Stimulated activated CD8-positive, alpha-beta memory T cell treated with anti-CD3 and anti-CD28 coated beads, Interleukin-12 subunit alpha, Interleukin-12 subunit beta, amount 100 ng/mL, for 1 hour (primary cell): ENCODE measurements at places on chromosomes 3 and 15.
A peak's percentile ranks its signal among the peaks of the same experiment; 100 is the strongest.

- DNase-seq: no peak
Measured at GRCh38 chr3:146160321-146160963, 542 bp downstream of the PLOD2 start.

- DNase-seq: no peak
Measured at GRCh38 chr3:29317659-29318173, 36.8 kb downstream of the RBMS3 start.

DNA sequence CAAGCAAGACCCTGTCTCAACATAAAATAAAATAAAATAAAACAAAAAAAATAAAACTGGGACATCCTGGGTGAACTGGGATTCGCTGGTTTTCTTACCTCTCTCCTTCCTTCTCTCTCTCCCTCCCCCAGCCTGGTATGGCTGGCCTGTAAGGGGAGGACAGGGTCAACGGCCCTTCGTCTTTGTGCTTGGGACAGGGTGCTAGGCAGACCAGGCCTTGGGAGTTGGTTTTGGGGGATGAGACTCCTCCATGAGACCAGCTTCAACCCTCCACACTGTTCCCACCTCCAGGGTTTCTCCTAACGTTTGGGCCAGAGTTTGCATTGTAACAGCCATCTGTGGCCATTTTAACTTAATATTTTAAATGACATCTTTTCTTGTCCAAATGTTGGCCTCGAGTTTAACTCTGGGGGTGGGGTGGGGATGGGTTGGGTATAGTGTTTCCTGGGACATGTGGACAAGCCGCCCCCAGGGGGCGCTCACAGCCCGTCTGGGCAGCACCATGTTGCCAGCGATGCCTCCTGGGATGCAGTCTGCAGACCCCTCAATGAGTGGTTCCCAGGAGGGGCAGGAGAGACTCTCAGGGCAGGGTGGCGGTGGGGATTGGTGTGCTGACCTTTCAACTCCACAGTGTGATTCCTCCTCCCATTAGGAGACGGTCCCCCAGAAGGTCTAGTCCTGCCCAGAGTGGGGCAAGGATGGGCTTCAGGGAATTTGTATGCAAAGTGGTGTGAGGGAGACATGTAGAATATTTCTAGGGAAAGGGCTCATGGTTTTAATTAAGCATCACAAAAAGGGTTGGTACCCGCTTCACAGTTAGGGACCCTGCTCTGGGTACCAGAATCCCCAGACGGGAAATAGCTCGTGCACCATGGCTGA lies 37.7 kb upstream of the LCTL start:
- DNase-seq: peak; percentile 40

DNA sequence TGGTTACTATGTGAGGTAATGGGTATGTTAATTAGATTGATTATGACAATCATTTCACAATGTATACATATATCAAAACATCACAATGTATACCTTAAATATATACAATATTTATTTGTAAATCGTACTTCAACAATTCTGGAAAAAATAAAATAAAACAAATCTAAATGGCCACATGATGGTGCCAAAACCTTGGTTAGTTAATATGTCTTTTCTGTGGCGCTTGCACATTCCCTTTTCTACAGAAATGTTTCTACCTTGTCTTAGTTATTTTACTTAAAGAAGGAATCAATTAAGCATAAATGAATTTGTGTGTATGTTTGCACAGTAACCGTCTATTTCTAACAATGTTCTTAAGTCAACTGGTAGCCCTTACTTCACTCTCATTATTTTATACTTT lies 53.4 kb downstream of the OXSM start:
- no peak for DNase-seq

DNA sequence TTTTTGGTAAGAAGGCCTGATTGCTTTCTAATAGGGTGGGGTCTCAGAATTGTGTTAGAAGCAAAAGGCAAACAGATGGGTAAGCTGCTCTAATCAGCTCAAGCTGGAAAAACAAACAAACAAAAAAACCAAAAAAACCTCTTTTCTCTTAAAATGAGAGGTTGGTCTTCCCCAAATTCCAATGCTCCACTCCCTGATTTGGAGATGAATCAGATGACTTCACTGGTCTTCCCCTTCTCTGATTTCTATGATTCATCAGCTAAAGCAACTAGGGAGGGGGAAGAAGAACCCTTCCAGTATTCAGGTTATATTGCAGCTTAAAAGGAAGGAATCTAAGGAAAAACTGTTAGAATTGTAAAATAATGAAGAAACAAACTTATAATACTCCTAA lies 9.6 kb upstream of the ANXA2 start:
- DNase-seq: no peak

- DNase-seq: no peak
Measured at GRCh38 chr3:26840272-26840870, 217.8 kb downstream of the LRRC3B start.

DNA sequence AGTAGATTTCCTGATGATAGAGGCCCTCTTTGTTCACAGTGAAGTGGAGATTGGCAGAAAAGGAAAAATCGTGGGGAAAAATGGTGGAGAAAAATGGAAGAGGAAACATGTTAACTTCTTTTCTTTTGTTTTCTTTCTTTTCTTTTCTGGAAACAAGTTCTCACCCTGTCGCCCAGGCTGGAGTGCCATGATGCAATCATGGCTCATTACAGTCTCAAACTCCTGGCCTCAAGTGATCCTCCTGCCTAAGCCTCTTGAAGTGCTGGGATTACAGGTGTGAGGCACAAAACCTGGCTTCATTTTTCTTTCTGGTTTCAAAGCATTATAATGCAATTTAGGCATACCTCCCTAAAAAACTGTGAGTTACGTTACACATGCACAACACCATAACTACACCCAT lies 464.2 kb downstream of the MECOM start:
- DNase-seq: no peak

- DNase-seq: no peak
Measured at GRCh38 chr3:152772674-152773225, 62.2 kb upstream of the P2RY1 start.

DNA sequence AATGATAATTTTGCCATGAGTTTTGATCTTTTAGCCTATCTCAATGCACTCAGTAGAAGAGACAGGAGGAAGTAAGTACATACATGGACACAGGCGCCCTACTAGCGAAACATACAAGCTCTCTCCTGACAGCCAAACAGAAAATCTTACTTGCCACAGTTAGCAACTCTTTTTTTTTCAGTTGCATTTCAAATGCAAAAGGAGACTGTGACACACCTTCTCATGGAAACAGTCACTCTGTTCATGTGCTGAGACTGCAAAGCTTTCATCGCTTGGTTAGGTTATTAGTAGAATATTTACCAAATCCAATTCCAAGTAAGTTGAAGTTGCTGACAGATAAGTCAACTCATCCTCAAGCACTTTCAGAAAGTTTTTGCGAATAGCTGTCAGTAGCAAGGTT lies 223.3 kb downstream of the FOXP1 start:
- no peak for DNase-seq

GRCh38 chr15:63176302-63176701 lies 13.1 kb upstream of the RAB8B start:
- DNase-seq: no peak

DNA sequence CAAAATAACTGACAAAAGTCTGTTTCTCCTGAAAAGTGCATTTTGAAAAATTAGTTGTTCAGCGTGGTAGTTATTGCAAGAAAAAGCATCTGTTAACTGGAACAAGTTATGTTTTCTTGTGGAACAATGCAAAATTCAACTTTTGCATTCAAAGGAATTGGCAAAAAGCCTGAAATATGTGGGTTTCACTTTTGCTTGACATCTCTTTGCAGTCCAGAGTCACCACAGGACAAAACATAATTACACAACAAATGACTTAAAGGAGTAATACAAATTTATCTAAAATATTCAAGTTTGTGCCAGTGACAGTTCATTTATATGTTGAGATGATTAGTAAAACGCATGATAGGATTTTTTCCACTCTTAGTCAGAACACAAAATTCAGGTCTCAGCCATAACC lies 96.3 kb upstream of the P2RY1 start:
- no peak for DNase-seq

- DNase-seq: no peak
Measured at GRCh38 chr3:34646911-34647460, 848.6 kb downstream of the PDCD6IP start.

DNA sequence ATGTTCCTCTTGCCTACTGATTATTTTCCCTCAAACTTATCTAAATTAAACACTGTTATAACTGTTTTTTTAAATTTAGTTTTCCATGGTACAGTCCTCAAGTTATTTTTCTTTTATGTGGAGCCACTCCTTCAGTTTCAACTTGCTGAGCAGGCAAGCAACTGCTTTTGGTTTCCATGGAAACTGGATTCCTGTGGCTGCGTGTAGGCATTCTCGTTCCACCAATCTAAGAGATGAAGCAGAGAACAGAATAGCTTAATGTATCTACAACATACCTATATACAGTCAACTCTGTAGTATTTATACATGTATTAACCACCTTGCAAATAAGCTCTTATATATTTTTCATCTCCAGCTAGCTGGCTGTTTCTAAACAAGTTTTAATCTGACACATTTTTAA lies 25.8 kb upstream of the ANXA2 start:
- DNase-seq: no peak

GRCh38 chr3:112379020-112379690 lies 46.2 kb downstream of the CD200 start:
- no peak for DNase-seq

GRCh38 chr15:44300572-44300971 lies 12.1 kb downstream of the GOLM2 start:
- no peak for DNase-seq

- DNase-seq: no peak
Measured at GRCh38 chr3:139472380-139473010, 3.8 kb downstream of the RBP2 start.

- no peak for DNase-seq
Measured at GRCh38 chr3:172140499-172141391, 101.4 kb downstream of the FNDC3B start.

- DNase-seq: no peak
Measured at GRCh38 chr15:88878720-88879184, 16.6 kb downstream of the HAPLN3 start.

GRCh38 chr3:72288955-72289691 lies 504.2 kb upstream of the PROK2 start:
- no peak for DNase-seq

GRCh38 chr3:108509871-108510270 lies 525 bp downstream of the MYH15 start:
- DNase-seq: no peak

DNA sequence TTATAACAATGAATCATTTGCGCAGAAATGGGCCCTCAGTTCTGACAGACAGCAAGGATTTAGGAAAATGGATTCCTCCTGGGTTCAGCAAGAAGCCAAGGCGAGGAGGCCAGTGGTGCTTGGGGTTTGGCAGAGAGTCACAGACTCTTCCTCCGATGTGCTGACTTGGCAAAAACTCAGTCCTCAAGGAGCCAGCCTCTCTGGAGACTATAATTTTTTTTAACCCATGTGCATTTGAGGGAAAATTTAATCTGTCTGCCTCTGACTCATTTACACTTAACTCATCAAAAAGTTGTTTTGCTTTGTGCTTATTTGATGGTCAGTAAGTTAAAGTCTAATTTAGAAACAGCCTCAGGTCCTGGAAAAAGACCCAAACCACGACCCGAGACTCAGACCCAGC lies 34.2 kb upstream of the SLC24A5 start:
- DNase-seq: no peak

DNA sequence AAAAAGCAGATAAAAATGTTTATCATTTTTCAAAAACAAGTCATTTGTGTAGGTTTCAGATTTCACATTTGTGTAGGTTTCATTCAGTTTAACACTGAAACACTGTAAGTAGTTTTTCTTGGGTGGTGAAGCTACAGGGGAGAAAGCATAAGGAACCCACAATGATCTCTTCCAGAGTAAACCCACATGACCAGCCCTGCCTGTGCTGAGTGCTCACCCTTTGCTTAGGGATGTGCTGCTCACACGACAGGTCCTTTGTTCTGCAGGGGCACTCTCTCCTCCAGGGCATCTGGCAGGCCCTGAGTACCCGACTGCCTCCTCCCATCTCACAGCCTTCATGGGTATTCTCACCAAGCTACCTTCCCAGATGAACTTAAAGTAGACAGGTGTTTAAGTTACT lies 28.9 kb downstream of the ZXDC start:
- no peak for DNase-seq

GRCh38 chr3:172444821-172445220 lies 3.4 kb downstream of the GHSR start:
- no peak for DNase-seq

DNA sequence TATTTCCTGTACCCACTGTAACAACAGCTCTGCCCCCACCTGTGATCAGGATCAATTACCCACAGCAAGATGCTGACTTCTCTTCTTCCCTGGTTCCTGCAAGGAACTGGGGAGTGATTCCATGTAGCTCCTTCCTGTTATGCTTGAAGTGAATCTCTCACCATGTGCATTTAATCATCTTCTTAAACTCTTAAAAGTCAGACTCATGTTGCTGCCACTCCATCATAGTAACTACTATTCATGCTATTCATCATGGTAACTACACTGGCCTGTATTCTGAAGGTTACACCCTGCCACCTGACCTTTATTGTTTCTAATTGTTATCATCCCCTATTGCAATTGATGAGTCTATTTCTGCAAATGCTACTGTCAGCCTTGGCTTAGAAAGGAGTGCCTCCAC lies 89.5 kb downstream of the SUCNR1 start:
- DNase-seq: no peak

DNA sequence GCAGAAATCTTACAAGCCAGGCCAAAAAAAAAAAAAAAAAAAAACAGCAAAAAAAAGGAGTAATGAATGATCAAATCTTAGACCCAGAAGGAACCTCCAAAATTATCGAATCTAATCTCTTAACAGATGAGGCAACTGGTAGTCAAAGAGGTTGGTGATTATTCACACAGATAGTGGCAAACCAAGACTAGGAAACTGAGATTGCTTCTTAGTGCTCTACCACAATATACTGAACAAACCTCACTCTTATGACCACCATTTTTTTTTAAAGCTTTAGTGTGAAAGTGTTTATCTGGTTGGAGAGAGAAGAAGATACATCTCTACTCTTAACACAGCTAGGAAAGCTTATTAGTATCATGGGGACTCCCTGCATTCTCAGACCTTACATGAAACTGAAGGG lies 17.3 kb downstream of the ATOSA start:
- no peak for DNase-seq

- DNase-seq: no peak
Measured at GRCh38 chr3:158568784-158569183, 2.2 kb upstream of the MLF1 start.

DNA sequence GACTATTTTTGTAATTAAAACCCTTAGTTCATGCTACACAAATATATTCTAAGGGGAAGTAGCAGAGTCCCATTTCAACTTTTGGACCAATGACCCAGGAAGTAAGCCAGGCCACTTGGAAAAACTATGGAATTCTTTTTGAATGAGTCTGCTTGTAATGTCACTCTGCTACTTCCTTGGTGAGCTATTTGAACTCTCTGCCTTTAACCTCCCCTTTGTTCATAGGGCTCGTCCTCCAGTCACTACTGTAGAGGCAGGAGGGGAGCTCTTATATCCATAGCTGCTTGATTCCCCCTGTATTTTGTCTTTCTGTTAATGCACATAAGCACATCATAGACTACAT lies 119.6 kb downstream of the UACA start:
- no peak for DNase-seq

DNA sequence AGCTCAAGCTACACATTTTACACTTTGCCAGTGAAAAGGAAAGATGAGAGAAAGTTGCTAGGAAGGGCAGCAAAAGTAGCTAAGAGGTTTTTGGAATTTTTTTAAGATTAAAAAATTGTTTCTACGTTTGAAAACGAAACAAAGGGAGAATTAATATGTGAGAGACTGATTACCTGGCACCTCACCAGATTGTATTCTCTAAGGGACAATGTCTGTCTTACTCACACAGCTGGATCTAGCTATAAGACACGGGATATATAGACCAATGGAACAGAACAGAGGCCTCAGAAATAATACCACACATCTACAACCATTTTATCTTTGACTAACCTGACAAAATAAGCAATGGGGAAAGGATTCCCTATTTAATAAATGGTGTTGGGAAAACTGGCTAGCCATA lies 9.5 kb upstream of the KBTBD12 start:
- no peak for DNase-seq
